ENCODE measurements at places on chromosomes 13 and 19.

- DNase-seq = no peak
Measured at GRCh38 chr19:45280471-45280961, 29.4 kb downstream of the MARK4 start.

- DNase-seq = peak; percentile 33
Measured at GRCh38 chr19:20247016-20247683, 80.1 kb downstream of the ZNF486 start.

DNA sequence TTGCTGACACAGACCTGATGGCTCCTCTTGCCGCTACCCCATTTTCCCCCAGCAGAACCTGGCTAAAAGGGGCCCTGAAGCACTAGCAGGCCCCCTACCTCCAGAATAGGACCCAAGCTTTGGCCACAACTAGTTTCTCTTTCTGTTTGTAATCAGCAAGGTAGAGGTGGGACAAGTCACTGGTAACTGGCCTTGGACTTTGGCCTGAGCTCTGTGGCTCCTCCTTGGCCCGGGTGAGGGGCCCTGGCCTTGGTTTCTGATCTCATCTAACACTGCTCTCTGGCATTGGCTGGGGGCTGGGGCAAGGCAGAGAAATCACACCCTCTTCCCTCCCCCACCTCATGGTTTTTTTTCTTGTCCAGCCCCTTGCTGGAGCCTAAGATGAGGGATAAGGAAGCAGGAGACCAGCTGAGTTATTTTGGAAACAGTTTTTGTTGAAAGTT lies 2.1 kb downstream of the CALM3 start:
- DNase-seq = no peak

- no peak for DNase-seq
Measured at GRCh38 chr13:94996445-94996844, 284.1 kb upstream of the SOX21 start.

DNA sequence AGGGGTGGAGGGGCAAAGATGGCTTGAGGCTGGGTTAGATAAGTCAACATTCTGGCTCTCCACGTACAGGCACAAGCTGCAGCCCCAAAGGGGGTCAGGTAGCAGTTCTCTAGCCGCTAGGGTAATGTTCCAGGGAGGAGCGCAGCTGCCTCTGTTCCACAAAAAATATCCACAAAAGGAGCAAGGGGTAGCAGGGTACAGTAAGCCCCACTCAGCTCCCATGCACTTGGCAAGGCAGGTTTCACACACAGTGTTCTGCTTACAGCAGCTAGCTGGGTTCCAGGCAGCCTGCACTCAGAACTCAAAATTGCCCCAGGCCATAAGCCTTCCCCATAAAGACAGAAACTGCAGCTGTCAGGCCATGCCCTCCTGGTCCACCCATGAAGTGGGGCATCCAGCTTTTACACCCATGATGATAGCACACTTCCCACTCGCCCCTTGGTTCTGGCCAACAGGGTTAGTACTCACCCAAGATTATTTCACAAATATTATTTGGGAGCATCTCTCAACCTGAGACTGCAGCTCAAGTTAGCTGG lies 130.0 kb downstream of the CYSLTR2 start:
- DNase-seq = no peak

DNA sequence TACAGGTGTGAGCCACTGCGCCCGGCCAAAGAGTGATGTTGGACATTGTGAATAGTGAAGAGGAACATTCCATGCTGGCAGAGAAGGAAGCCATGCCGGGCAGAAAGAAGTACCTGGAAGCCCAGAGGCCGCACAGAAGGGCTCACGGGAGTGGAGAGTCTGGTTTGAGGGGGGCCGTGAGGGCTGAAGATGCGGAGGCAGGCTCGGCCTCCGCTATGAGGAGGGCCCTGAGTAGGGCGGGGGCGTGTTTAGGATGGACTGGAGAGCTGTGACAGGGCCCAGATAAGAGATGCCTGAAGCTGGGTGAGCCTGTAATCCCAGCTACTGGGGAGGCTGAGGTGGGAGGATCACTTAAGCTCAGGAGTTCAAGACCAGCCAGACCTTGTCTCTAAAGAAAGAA lies 1.6 kb downstream of the JOSD2 start:
- no peak for DNase-seq

DNA sequence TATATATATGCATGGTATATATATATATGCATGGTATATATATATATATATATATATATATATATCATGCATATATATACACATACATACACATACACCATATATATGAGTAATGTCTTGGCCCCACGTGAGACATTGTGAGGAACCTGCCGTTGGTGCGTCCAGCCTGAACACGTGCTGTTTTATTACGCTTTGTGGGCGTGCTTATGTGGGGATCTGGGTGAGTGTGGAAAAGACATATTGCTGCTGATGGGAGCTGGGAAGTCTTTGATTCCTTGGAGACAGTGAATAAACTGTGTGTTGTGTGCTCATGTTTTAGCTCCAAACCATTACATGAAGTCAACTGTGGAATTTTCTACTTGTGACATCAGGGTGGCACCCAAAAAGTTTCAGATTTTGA lies 28.9 kb downstream of the KCTD15 start:
- no peak for DNase-seq

DNA sequence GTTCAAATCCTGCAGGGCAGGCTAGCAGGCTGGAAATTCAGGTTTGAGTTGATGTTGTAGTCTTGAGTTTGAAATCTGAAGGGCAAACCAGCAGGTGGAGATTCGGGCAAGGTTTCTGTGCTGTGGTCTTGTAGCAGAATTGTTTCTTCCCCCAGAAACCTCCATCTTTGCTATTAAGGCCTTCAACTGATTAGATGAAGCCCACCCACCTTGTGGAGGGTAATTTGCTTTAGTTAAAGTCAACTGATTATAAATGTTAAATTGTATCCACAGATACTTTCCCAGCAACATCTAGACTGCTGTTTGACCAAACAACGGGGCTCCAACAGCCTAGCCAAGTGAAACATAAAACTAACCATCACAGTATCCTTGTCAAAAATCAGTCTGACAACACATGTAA lies 9.4 kb downstream of the IPO5 start:
- DNase-seq = no peak

DNA sequence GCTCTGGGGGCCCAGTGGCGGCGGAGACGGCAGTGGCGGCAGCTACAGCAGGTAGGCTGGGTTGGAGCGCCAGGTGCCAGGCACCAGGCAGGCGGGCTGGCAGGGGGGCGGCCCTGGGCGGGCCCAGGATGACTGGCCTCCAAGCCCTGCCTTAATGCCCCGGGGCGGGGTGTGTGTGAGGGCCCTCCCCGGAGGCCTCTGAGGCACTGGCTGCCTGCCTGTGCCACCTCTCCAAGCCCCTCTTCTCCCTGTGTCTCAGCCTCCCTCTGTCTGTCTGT lies at the start of gene KLK11:
Gene KLK11 (minus strand): TSS at position 63 of the 278 bp plus-strand sequence. CDS start 985 bp downstream, outside the sequence.
- no peak for DNase-seq

GRCh38 chr19:4409123-4409933 lies 6.9 kb downstream of the CHAF1A start:
- no peak for DNase-seq

GRCh38 chr19:21023901-21024300 lies 3.4 kb downstream of the ZNF430 start:
- peak; percentile 79 for DNase-seq

- no peak for DNase-seq
Measured at GRCh38 chr13:35787937-35788336, 311.4 kb upstream of the MAB21L1 start.

DNA sequence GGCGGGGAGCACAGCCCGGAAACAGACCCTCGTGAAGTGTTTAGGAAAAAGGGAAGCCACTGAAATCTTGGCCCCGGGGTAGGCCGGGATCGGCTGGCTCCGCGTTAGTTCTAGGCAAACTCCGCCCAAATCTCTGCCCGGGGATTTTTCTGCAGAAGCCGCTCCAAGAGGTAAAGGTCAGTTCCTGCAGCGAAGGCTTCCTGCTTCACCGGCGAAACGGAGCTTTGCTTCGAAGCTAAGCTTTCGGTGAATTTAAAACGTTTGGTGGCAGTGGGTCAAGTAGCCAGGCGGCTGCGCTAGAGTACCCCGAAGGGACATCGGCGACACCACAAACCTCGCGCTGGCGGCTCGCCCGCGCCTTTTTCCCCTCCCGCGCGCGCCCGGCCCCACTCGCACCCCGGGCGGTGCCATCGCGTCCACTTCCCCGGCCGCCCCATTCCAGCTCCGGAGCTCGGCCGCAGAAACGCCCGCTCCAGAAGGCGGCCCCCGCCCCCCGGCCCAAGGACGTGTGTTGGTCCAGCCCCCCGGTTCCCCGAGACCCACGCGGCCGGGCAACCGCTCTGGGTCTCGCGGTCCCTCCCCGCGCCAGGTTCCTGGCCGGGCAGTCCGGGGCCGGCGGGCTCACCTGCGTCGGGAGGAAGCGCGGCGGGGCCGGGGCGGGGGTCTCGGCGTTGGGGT lies 441 bp downstream of the GJB2 start:
- peak; percentile 42 for DNase-seq

GRCh38 chr19:15123900-15124299 lies 16.7 kb downstream of the SYDE1 start:
- no peak for DNase-seq

- DNase-seq = peak; percentile 61
Measured at GRCh38 chr19:11587302-11587974, 9.8 kb upstream of the ZNF627 start.

- no peak for DNase-seq
Measured at GRCh38 chr19:7865262-7865911, 8.8 kb downstream of the PRR36 start.

DNA sequence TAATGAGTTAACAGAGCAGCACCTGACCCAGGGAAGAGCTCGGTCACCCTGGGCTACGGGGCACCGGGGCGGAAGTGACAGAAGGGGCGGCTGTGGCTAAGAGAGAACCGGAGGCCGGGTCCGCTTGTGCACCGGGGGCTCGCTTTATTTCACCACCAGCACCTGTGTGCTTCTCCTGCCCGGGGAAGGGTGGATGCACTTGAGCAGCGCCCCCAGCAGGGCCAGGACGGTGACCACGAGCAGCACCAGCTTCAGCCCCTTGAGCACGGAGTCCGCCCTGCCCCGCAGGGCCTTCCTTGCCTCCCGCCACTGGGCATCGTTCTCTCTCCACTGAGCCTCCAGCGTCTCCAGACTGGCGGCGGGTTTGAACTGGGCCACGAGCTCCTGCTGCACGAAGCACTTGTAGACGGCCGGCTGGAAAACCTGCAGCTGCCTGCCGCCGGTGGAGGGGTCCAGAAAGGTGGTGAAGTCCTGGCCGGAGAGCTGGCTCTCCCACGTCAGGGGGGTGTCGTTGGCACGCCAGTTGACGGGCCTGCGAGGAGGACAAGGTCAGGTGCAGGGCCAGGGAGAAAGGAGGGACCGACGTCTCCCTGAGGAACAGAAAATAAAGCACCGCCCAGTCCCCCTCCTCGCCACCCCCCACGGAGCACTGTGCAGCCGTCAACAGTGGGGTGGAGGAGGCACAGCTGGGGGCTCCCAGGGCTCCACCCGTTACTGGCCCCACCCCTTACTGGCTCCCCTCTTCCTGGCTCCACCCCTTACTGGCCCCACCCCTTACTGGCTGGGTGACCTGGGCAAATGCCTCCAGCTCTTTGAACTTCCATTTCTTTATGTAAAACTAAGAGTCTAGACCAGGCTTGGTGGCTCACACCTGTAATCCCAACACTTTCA lies 3.6 kb downstream of the FAM187B start:
- no peak for DNase-seq

GRCh38 chr13:89457977-89458376 lies 1786.8 kb downstream of the SLITRK5 start:
- peak; percentile 95 for DNase-seq

DNA sequence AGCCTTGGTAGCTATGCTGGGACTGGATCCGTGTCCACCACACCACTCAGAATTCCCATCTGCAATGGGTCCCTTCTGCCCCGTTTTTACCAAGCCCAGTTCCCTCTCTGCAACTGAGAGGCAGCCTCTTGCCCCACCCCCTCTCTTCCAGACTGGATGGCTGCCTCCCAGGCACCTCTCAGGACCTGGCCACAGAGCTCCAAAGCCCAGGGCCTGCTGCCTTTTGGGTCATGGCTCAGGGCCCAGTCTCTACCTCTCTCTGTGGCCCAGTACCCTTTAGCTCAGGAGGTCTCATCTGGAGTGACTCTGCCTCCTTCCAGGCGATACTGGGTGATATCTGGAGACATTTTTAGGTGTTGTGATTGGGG lies 10.3 kb upstream of the ZBTB7A start:
- DNase-seq = no peak

- no peak for DNase-seq
Measured at GRCh38 chr19:18666317-18666716, 17.2 kb upstream of the CRTC1 start.

DNA sequence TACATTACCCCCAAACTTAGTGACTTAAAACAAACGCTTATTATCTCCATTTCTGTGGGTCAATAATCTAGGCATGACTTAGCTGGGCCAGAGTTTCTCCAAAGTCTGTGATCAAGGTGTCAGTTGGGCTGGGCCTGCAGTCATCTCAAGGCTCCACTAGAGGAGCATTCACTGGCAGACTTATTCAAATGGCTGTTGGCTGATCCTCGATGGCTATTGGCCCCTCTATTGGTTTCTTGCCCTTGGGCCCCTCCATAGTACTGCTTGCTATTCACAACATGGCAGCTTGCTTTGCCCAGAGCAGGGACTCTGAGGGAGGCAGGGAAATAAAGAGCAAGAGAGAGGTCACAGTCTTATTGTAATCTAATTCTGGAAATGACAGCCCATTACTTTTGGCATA lies 57.6 kb downstream of the RCBTB2 start:
- DNase-seq = no peak

DNA sequence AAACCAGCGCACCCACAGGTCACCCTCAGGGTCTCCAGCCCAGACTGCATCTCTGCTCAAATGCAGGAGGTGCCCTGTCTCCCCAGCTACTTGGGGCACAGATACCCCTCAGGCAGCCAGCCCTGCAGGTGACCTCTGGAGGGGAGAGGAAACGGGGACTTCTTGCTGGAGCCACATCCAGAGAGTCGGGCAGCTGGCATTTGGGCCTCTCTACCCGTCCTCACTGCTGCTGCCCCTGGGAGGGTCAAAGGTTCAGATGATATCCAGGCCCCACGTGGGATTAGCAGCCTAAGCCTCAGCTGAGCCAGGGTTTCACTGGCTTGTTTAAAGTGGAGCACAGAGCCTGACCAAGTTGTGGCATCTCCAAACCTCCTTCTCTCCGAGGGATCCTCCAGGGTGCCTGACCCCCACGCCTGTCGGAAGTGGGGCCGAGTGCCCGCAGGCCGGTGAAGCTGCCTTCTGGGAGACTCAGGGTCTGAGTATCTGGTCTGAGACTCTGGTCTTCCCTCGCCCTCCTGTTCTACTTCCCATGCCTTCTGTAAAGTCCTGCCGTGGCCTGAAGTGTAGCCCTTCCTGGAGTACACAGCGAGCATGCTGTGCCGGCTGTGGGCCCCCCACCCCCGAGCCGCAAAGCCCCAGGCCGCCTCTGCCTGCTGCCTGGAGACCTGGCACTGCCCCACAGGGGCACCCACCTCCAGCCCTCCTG lies 2.1 kb downstream of the RASA3 start:
- no peak for DNase-seq

DNA sequence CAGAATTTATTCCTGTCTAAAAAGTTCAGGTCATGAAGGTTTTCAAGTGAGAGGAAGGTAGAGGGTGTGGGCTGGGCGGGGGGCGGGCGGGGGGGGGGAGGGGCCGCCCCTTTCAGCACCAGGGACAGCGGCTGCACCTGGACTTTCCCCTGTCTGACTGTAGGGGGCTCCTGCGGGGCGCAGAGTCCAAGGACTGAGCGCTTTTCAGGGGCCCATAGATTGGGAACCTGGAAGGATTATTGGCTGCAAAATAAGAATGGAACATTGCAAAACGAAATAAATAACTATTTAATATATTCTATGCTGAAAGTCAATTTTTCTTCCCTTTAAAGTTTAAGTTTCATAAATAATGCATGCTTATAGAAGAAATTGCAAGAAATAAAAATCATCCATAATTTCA lies 8.9 kb upstream of the CYP4F3 start:
- no peak for DNase-seq

- peak; percentile 99 for DNase-seq
Measured at GRCh38 chr19:38683393-38684077, 36.1 kb downstream of the ACTN4 start.

Data from epithelial cell of esophagus (primary cell).